Stimulated activated CD4-positive, alpha-beta T cell treated with anti-CD3 and anti-CD28 coated beads, Interleukin-4, amount 100 ng/mL, for 4 hours (primary cell): ENCODE measurements at places on chromosomes 2 and 18.

DNA sequence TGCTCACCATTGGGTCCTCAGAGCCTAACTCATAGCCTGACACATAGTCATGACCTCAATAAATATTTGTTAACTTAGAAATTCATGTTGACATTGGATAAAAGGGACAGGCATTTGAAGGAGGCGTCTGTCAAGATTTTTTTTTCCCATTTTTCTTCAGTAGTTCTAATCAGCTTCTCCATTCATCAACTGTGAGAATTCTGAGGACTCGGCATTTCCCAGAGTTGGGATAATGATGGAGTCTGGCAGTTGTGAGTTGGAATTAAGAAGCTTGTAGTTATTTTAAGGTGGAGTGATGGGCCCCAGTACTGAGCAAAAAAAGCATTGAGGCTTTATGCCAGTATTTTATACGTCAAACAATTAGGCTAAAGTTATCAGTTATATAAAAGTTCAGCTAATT is 4.6 kb downstream of the SPATS2L start:
- no peak for DNase-seq

GRCh38 chr2:238102865-238103264 is 2.7 kb downstream of the ESPNL start:
- DNase-seq, result no peak

- no peak for DNase-seq
Measured at GRCh38 chr2:158668001-158668765, 126.9 kb upstream of the DAPL1 start.

GRCh38 chr2:3102922-3103569 is 274.6 kb downstream of the EIPR1 start:
- DNase-seq, result no peak

DNA sequence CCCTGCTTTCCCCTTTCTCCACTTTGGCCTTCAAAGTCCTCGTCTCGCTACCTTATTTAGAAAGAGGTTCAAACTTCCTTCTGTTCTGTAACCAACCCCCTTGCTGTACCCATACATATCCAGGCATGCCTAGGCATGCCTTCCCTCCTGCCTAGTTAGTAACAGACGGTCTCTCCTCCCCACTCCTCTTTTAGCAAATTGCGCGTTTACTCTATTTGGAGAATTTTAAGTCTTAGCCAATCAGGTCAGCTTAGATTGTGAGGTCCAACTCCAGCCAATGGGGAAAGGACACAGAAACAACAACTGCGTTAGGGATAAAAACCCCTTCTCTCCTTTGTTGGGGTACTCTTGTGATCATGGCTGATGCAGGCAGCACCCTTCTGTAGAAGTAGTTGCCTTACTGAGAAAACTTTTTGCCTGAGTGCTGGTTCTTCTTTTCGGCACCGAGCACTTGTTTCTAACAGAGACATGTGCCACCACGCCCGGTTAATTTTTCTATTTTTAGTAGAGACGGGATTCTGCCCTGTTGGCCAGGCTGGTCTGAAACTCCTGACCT is 85.9 kb upstream of the FOXI3 start:
- no peak for DNase-seq

DNA sequence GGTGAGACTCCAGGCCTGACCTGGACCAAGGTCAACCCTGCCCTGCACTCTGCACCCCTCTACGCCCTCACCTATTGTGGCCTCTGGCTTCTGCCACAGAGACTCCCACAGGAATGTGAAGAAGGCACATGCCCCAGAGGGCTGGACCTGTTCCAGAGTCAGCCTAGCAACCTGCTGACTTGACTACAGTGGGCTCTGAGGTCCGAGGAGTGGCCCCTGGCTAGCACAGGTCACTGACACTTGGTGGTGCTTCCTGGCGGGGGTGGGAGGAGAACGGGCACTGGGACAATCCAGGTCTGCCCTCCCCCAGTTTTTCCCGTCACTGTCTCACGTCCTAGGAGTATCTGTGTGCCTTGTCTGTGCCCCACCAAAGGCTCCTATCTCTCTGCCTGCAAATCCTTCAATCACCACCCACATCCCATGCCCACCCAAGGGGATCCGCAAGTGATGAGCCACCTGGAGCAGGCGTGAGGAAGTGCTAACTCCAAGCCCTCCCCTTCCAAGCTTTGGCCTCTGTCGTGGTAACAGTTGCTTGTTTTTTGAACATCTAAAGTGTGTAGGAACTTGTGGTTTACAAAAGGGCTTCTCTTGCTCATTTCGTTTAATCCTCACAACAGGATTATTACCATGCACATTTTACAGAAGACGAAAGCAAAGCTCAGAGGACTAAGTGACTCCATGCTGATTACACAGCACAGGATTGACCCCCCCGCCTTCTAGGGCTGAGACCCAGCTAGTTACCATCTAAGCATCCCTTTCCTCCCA is 86.2 kb downstream of the MCFD2 start:
- no peak for DNase-seq

GRCh38 chr18:34767601-34768027 is 57.5 kb downstream of the DTNA start:
- DNase-seq, result no peak

DNA sequence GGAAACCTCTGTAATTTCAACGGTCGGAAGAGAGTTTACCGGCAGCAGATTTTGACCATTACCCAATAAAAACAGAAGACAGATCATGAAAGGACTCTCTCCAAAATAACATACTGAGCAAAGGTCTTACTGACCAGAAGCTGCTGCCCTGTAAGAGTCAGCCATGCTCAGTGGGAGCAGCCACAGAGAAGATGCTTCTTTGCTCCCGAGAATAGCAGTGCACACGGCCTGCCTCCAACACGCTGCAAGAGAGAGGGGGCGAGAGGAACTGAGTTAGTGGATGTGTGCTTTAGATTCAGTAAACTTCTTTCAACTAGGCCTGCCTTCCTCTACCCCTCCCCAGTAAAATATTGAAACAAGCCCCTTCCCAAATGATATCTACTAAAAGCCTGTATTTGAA is 103.7 kb downstream of the NCK2 start:
- DNase-seq, result no peak

DNA sequence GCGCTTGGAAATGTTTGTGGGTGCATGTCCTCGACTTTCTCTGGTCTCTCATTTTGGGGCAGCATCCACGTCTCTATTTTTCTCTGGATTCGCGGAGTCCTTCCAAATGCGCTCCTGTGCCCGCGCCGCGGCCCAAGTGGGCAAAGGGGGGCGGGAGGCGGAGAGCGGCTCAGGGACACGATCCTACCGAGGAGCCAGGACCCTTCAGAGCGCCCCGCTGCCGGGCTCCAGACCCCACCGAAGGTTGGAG is 990 bp downstream of the EPAS1 start:
- DNase-seq, result no peak

- no peak for DNase-seq
Measured at GRCh38 chr18:10928772-10929373, 220.5 kb downstream of the PIEZO2 start.

DNA sequence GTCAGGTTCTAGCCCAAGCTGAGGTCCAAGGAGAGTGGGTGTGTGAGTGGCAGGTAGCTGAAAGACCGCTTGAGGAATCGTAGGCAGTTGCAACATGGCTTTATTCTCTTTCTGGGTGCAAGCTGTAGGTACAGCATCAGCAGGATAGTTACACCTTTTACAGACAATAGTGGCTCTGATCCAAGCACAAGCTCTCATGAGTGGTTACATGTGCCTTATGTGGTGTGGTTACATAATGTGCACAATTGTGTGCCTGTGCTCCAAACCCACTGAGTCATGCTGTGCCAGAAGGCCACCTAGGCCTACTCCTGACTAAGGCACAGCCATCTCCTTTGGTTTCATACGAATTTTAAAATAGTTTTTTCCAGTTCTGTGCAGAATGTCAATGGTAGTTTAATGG is 227.6 kb downstream of the SATB2 start:
- no peak for DNase-seq

DNA sequence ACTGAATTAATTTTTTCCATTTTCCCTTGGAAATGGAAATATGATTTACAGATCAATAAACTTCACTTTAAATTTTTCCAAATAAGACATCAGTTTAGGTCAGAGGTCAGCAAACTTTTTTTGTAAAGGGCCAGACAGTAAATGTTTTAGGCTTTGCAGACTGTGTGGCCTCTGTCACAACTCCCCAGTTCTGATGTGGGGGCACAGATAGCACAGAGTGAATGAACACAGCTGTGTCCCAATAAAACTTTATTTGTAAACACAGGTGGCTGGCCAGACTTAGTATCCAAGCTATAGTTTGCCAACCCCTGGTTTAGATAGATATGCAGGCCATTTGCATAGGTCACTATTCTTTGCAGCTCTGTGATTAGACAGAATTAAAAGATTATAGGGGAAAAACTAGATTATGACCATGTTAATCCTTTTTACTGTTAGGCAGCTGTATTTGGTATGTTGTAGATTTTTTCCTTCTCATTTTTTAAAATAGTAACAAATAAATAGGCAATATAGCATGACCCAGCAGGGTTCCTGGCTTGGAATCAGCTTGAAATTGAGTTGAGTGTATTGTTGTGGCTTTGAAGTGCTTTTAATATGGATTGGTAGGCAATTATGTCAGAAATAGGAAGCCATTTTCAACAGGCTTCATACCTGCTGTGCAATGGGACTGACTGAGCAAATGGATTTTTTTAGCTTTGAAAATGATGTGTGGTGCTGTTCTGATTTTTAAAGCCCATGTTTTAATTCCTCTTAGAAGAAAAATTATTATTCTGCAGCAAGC is 59.7 kb downstream of the WDSUB1 start:
- no peak for DNase-seq
